ENCODE measurements at places on chromosomes 12 and 14. TPM values are rescaled to one million over a fixed set of nuclear protein-coding genes. Genes with fewer than 3 reads are reported as not detected.

Gene IL26
- not detected for total RNA-seq

DNA sequence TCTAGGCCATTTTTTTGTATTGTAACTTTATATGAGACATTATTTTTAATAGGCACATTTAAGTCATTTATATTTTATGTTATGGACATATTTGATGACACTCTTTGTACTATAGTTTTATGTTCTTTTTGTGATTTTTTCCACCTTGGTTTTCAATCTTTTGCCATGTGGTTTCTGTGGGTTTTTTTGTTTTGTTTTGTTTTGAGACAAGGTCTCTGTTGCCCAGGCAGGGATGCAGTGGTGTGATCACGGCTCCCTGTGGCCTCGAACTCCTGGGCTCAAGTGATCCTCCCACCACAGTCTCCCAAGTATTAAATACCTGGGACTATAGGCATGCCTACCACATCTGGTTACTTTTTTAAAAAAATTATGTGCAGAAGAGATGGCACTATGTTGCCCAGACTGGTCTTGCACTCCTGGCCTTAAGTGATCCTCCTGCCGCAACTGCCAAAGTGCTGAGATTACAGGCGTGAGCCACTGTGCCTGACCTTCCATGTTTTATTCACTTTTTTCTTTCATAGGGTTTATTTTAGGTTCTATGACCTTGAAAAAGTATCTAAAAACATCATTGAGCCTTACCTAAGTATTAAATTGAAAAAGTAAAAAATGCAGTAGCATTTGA is 16.3 kb downstream of the MSRB3 start:
- no peak for DNase-seq

Gene RD3L
- not detected for total RNA-seq

Gene LYZ
- total RNA-seq, result 214 TPM

DNA sequence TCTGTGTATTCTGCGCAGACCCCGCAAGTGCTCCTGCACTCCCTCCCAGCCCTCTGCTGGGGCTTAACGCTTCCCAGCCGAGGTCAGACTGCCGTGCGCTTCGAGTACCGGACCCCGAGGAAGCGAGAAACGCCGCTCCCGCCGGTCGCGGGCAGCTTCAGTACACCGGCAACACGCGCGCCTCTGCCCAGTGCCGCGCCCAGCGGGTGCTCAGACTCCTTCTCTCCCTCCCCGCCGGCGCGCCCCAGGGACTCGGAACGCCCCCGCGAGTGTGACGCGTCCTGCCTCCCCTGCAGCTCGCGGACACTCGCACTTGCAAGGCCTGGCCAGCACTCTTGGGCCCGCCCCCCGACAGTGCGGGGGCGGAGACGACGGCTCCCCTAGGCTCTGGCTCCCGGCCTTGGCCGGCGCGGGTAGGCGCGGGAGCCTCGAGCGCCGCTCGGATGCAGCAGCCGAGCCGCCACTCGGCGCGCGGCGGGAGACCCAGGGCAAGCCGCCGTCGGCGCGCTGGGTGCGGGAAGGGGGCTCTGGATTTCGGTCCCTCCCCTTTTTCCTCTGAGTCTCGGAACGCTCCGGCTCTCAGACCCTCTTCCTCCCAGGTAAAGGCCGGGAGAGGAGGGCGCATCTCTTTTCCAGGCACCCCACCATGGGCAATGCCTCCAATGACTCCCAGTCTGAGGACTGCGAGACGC is at the start of gene PTGER2:
Gene PTGER2 (plus strand): TSS at position 410 of the 692 bp plus-strand sequence. CDS start 237 bp downstream, at position 647.
- DNase-seq, result peak; percentile 94

DNA sequence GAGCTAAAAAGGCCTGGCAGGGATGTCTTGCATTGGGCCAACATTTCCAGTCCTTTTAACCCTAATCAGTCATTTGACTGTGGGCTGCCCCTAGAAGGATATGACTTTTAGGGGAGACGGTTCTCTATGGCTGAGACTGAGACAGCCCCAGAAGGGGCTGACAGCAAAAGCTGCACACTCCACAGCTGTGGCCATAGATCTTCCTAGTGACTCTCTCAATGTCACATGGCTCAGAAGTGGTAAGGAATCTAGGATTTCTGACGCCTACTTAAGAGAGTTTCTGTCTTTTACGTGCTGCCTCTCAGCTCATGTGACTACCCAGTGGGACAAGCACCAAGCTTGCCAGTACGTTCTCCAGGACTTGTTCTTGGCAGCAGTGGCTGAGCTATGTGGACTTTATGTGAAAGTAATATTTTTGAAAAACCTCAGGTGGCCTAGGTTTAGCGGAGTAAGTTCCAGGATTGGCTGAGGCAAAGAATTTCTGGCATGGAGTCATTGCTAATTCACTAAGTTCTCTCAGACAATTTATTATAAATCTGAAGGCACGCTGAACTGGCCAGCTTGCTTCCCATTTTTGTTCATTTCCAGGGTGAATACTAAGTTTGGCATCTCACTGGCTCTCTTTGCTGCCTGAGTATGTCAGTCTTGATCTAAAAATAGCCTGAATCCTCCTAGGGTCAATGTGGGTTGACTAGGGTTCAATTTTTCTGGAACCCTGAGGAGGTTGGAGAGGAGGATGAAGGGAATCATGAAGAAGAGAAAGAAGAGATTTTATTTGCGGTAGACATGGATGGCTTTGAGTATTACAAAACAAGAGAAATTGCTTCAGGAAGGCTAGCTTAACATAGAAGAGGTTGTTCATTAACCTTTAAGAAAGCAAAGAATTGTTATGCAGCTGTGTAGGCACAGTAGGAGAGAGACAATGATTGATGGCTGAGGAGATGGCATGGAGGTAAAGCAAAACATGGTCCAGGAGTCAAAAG is 271.8 kb downstream of the AEBP2 start:
- no peak for DNase-seq

Gene DLK1
- total RNA-seq, result not detected

- DNase-seq, result no peak
Observed at GRCh38 chr12:67761566-67761965, 113.0 kb downstream of the DYRK2 start.

Measured in upper lobe of left lung (tissue), 6 donors.